ENCODE measurements at places on chromosomes 2 and 18.

DNA sequence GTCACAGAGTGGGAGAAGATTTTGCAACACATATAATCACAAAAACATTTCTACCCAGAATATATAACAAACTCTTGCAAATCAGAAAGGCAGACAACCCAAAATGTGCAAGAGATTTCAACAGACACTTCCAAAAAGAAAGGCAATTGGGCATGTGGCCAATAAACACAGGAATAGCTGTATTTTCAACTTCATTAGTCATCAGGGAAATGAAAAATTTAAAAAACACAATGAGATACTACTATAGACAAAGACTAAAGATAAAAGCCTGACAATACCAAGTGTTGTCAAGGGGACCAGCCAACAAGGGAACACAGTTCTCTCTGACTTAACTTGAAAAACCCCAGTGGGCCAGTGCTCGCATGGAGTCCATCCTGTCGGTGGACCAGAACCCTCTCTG is 40.5 kb downstream of the MTHFD2 start:
- no peak for DNase-seq

- peak; percentile 75 for DNase-seq
Measured at GRCh38 chr2:105294844-105295481, 34.6 kb downstream of the TGFBRAP1 start.

GRCh38 chr18:31679791-31680432 is 4.5 kb downstream of the B4GALT6 start:
- no peak for DNase-seq

DNA sequence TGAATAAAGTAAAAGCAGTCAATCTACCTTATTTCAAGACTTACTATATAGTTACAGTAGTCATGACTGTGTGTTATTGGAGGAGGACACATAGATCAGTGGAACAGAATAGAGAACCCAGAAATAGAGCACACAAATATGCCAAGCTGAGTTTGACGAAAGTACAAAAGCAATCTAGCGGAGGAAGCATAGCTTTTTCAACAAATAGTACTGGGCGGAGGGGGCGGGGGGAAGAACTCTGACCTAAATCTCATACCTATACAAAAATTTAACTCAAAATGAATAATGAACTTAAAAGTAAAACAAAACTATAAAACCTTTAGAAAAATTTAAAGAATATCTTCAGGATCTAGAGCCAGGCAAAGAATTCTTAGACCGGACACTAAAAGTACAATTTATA is 139.1 kb downstream of the AGPS start:
- DNase-seq, result no peak

- no peak for DNase-seq
Measured at GRCh38 chr2:28680657-28681056, 71.0 kb upstream of the PPP1CB start.

DNA sequence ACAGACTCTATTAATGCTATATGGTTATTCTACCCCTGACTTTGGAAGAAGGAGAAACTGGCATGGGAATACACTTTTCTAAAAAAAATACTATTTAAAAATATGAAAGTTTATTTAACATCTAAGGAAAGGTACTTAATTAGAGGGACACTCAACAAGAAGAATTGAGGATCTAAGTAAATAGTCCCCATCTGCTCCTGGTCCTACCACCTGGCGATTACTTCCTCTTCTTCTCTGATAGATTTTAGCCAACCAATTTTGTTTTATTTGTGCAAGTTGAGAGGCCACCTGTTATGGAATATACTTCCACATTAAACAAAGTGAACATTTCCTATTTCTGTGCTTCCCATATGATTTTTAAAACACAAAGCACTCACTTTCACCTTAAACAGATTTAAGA is 111.7 kb downstream of the BCL2 start:
- peak; percentile 65 for DNase-seq

DNA sequence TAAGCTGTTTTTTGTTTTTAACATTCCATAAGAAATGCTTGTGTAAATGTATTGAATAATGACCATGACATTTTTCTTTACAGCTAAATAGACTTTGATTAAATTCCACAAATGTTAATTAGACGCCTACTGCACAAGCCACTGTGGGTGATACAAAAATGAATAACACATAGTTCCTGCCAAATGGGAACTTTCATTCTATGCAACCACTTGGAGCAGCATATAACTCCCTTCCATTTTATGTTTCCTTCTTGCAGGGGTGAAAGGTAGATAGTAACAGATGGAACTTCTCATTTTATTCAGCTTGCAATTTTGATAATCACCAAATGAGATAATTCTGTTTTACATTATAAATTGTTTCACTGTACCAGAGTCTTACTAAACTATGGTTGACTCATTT is 70.0 kb upstream of the THUMPD2 start:
- no peak for DNase-seq

- no peak for DNase-seq
Measured at GRCh38 chr2:184562532-184562931, 35.8 kb upstream of the ZNF804A start.

- DNase-seq, result no peak
Measured at GRCh38 chr18:23835091-23835490, 145.8 kb downstream of the LAMA3 start.

- no peak for DNase-seq
Measured at GRCh38 chr2:183093857-183094657, 15.5 kb downstream of the DUSP19 start.

DNA sequence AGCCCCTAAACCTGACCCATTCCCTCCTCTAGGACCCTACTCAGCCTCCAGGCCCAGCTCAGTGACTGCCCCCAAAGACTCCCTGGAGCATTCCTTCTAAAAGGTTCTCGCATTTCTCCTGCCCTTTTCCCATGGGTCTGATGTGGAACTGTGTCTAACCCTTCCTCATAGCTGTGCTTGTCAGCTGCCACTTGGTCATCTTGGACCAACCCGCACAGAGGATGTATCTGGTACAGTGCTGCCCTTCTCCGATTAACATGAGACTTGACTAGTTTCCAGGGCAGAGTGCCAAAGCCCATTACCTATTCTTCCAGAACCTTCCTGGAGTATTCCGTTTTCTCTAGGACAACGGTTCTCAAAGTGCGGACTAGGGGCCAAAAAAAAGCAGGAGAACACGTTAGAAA is 518 bp upstream of the NFU1 start:
- DNase-seq, result no peak

GRCh38 chr2:129797489-129798300 is 181.8 kb upstream of the RAB6C start:
- no peak for DNase-seq

DNA sequence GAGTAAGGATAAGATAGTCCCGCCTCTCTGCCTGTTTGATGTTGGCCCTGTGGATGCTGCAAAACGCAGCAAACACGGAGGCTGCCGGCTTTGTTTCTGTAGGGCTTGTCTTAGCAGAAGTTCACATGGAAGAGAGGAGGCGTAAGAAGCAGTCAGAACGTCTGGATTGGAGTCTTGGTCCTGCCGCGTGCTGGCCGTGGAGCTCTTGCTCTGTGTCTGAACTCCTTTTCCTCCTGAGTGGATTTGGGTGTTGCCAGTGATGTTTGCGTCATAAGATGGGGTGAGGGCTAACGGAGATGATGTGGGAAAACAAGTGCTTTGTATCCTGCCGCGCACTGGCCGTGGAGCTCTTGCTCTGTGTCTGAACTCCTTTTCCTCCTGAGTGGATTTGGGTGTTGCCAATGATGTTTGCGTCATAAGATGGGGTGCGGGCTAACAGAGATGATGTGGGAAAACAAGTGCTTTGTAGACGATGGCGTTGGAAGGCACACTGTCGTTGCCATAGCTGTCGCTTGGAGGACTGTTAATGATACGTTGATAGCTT is 240.9 kb downstream of the AGAP1 start:
- DNase-seq, result no peak

GRCh38 chr2:133414486-133415209 is 153.6 kb downstream of the NCKAP5 start:
- DNase-seq, result no peak

DNA sequence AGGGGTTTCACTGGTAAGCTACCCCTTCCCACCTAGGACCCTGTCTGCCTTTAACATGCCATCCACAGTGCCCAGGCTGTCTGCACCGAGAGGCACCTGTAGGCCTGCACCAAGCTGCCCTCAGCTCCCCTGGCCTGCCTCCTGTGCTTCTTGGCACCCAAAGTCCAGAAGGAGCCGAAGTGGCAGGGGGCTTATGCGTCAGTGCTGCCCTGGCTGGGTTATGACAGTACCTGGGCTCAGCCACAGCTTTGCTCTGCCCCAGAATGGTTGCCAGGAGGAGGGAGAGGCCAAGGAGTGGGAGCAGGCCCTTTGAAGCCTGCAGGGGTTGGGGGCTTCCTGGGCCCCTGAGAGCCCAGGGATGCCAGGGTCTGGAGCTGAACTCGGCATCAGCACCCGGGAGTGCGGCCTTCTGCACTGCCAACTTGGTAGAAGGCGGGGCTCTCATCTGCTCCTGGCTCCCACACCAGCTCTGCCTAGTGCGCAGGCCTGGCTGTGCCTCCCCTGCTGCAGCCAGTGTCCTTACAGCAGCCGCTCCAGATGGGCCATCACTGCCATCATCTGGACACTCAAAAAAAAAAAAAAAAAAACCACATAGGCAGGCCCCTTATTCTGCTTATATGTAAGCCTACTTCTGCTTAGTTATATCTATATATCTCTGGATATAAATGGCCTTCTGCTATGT is 155.4 kb downstream of the THSD7B start:
- no peak for DNase-seq

GRCh38 chr18:68826121-68826520 is 28.2 kb downstream of the CCDC102B start:
- DNase-seq, result no peak

DNA sequence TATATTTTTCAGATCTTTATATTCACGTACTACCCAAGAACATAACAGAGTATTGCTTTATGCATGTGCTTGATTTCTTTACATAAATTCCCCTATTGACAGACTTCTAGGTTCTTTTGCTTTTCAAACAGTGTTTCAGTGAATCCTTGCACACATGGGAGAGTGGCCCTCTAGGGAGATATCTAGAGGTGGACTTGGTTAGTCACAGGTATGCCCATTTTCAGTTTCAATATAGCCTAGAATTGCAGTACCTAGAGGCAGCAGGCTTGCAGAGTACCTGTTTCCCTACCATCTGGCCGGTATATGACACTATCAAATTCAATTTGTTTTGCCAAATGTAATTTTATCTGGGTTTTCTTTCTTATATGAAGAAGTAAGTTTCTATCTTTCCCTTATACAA is 36.8 kb downstream of the EML6 start:
- no peak for DNase-seq

- no peak for DNase-seq
Measured at GRCh38 chr2:223633656-223634055, 31.5 kb upstream of the SCG2 start.

DNA sequence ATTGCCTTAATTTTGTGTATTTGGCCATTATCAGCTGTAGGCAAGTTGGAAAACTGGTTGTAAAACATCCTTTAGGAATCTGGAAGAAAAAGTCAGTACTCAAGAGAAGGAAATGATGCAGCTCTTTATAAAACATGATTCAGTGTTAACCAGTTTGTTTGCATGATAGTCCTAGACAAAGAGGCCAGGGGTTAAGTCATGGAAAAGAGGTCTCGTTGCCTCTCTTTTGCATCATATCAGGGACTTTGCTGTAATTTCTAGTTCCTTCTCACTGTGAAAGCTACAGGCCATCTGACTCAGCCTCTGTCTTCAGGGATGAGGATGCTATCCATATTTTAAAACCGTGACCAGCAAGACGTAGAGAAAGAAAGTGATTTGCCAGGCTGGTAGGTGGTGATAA is 38.0 kb downstream of the NPAS2 start:
- DNase-seq, result no peak

- peak; percentile 31 for DNase-seq
Measured at GRCh38 chr2:74762789-74763188, 71.1 kb upstream of the HK2 start.

DNA sequence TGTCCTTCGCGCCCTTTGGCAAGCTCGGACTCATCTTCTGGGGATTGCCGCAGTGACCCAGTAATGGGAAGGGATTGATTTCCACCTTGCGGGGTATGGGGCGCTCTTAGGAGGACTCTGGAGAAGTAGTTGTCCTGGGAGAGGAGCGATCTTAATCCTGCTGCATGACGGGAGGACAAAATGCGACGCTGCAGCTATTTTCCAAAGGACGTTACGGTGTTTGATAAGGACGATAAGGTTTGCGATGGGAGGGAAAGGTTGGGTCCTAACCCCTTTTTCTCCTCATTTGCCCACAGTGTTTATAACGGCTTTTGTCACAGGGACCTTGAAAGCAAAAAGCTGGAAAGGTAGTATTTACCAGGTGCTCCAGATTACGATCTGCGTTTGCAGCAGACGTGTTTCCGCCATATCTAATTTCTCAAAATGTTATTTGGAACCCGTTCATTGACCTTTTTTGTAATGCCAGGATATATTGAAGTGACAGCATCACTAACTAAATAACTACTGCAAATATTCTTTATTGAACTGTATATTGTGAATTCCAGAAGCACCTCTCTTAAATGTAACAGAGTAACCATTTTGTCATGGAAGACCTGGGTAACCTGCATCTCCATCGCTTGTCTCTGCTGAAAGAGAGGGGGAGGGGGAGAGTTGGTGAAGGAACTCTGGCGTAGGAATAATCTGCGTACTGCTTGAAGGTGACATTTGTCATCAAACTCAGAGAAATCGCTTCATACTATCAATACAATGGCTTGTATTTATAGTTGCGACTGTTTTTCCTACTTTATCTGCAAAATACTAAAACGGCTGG is 590 bp downstream of the MDH1 start:
- DNase-seq, result no peak

- DNase-seq, result peak; percentile 77
Measured at GRCh38 chr18:9673296-9674251, 34.5 kb upstream of the RAB31 start.

- no peak for DNase-seq
Measured at GRCh38 chr2:121519732-121520640, 10.7 kb upstream of the RNU4ATAC start.

- no peak for DNase-seq
Measured at GRCh38 chr2:144484201-144484948, 35.5 kb downstream of the ZEB2 start.

DNA sequence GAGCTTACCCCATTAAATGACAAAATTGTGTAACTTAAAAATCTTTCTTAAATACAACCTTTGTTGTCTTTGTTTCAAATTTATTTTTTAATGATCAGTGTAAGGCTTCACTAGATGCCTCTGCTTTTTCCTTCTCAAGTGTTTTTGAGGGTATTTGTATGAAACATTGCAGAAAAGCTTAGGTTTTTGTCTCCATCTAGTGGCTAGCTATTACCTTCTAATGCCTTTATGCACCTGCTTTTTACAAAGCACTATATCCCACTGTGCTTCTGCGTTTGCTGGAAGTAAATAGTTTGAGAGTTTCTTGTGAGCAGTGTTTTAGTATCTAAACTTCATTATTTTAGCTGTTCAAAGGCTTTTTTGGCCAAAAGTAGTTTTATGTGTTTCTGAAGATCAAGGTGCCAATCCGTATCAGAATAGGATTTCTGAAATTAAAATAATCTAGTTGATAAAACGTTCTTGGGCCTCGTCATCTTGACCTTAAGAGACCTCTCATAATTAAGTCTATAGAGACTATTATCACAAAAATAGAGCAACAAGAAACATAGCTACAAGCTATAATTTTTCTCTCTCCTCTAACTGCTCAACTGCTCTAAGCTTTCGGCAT is 47.0 kb downstream of the IWS1 start:
- DNase-seq, result peak; percentile 74

DNA sequence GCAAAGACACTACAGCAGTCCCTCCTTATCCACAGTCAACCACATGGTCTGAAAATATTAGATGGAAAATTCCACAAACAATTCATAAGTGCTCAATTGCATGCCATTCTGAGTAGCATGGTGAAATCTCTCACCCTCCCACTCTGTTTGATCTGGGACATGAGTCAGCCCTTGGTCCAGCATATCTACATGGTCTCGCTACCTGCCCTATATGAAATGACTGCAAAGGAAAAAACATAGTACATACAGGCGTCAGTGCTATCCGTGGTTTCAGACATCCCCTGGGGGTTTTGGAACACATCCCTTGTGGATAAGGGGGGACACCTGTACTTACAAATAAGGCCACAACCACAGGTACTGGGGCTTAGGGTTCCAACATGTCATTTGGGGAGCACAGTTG is 73.7 kb downstream of the CABLES1 start:
- DNase-seq, result no peak

All from NAMALWA (cell line).